ENCODE measurements at places on chromosomes 7 and 10. TPM values are rescaled to one million over a fixed set of nuclear protein-coding genes. Genes with fewer than 3 reads are reported as not detected.

DNA sequence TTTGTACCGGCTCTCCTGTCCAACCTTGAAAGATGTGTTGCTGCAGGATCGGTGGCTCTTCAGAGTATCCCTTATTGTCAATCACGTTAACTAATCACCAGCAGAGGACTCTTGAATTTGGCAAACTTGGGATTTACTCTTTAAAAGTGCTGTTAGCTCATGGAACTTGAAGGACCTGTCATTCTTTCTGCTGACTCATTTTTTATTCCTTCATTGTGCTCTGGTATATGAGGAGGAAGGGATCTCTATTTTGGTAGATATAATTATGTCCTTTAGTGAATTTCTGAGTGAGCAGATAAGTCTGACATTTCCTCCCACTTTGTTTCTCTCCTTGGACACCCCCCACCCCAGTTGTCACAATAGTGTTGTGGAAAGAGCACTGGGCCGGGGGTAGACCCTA, 175.1 kb upstream of the HDAC9 start:
- DNase-seq: no peak

DNA sequence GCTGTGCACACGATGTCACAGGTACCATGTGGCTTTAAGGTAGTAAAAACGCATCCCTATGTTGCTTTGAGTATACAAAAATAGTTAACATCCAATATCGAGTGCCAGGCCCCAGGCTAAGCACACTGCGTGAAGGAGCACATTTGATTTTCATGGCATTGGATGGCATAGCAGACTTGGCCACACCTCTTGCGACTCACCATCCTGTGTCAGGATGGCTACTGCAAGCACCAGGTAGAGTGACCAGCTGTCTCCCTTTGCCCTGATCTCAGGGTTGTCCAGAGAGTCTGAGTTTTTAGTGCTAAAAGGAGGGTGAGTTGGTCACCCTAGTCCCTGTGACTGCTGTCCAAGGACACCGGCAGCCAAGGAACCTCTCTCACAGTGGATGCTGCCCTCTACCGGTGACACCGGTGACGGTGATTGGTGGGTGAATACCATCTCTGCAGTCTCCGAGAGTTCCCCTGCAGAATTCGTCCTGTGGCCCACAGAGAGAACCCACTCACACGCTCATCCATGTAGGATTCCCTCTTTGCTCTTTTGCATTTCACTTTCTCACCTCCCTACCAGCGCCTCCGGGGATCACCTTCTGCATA, 76.1 kb downstream of the BICC1 start:
- no peak for DNase-seq

Gene IRF5
- total RNA-seq: 3.0 TPM

GRCh38 chr10:115250784-115251183, 157.6 kb downstream of the ATRNL1 start:
- DNase-seq: no peak

DNA sequence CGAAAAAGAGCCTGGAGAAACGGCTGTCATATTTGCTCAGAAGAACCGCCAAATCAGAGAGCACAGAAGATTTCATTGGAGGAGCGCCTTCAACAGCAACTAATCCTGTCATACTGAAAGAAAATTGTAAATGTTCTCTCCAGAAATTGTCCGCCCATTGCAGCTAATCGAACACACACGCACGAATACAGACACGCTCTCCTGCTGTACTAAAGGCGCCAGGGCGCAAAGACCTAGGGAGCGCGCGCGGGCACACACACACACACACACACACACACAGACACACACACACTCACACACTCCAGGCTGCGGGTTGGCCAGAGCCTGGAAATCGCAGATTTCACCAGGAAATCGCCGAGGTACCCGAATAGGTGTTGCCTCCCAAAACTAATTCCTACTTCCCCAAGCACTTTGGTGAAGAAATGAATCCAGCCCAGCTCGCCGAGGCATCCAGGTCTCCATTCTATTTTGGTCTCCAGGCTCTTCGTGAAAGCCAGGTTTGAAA, at the start of gene CHRM2:
Gene CHRM2, plus strand, starts transcription at position 157 of the 505 bp plus-strand sequence. CDS start 146,214 bp downstream, outside the sequence.
- no peak for DNase-seq

GRCh38 chr7:27616914-27617548, 45.7 kb downstream of the HIBADH start:
- no peak for DNase-seq

Gene NXPH1
- not detected for total RNA-seq

GRCh38 chr7:51980313-51980712, 663.7 kb upstream of the COBL start:
- DNase-seq: no peak

DNA sequence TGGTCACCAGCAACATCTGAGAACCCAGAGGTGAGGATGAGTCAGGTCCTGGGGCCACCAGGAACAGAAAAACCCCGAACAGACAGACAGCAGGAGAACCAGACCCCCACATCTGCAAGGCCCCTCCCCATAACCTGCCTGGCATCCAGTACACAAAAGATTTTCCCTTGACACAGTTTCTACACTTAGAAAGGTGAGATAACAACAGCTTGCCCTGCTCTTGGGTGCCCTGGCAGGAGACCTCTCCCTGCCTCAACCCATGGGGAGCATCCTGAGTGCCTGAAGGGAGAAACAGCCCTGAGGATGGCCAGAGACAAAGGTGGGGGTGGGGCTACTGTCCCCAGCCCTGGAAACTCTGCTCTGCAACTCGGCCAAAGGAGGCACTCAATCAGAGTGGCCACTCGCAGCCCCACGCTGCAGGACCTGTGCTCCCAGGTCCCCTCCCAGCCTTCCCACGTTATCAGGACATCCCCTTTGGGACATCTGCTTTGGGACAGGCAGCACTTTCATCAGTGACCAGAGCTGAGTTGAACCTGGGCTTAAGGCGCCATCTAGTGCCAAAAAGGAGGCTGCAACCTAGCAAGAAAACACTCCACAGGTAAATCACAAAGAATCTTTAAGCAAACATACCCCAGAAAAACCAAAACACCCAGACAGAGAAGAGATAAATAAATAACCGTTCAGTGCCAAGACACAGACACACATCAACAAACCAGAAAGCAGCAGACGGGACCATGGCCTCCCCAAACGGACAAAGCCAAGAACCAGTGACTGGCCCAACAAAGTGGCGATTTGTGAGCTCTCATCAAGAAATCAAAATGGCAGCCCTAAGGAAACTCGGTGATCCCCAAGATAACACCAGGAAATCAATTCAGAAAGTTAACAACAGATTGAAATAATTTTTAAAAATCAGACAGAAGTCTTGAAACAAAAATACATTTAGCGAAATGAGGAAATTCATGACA, 233.7 kb downstream of the PTPRN2 start:
- no peak for DNase-seq

GRCh38 chr10:72234560-72235095, 18.6 kb upstream of the ASCC1 start:
- no peak for DNase-seq

DNA sequence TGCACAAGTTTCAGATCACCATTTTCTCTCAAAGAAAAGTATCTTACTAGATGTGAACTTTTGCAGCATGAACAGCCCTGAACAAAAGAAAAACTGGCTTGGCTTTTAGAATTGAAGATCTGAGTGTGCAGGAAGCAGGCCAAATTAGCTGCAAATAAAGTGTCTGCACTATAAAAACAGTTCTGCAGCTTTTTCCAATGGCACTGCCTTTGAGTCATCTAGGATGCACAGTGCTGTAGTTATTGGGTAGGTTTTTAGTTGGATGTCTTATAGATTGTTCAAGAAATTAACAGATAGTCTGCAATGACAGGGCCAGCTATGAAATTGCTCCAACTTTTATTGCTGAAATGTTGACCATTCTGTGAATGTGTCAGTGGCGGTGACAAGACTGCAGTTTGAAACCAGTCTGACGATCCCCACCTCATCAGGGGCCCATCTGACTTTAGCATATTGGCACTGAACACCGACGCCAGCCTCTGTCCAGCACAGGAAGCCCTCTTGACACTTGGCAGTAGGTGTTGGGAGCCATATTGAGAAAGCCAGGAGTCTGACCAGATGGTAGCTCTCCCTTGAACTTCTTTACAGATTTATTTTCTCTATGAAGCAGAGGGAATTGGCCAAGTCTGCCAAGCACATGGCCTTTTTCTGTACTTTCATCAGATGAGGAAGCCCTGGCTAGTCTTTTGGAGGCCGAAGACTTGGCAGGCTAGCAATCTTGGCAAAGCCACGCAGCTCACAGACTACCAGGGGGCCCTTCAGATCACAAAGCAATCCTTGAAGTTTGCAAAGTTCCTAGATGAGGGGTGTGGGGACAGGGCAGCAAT, 490.6 kb downstream of the NEBL start:
- no peak for DNase-seq

DNA sequence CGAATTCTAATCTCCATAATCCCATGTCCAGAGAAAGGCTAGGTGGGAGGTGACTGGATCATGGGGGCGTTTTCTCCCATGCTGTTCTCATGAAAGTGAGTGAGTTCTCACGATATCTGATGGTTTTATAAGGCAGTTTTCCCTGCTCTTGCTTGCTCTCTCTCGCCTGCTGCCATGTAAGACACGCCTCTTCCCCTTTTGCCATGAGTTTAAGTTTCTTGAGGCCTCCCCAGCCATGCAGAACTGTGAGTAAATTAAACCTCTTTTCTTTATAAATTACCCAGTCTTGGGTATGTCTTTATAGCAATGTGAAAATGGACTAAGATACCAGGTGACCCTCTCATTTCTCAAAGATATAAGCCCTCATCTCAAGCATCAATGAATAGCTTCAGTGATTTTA, 1.1 kb upstream of the ACTA2 start:
- DNase-seq: no peak

Gene SH3PXD2A
- 21.5 TPM for total RNA-seq

DNA sequence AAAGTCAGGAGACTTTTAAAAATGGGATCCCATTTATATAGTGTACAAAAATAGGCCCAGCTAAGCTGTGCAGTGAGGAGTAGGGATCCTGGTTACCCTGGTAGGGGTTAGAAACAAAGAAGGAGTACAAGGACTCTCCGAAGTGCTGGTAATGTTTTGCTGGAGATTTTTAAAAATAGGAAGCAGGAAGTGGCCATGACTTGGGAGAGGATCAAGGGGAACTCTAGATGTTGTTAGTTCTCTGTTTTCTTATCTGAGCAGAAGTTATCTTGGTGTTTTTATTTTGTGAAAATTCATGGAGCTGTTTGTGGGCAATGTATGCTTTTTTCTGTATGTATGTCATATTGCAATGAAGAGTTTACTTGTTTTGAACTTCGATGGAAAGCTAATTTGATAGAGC, 373.9 kb downstream of the SFMBT2 start:
- no peak for DNase-seq
